Stimulated activated CD8-positive, alpha-beta memory T cell treated with anti-CD3 and anti-CD28 coated beads, Interleukin-7, amount 100 ng/mL, for 1 hour (primary cell): ENCODE measurements at places on chromosomes 3 and 15.

DNA sequence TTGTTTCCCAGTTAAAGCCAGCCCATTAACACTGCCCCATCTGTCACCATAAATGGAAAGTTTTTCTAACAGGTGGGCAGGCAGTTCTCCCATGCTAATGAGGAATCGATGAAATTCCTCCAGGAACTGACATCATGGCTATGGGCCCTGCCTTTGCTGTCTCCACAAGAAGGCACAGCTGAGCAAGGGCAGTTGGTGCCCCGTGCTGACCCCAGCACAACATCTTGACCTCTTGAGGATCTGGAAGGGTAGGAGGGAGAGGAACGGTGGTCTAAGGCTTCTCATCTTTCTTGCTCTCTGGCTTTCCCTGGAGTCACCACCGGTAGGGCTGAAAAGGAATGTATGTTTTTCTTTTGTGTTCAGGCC lies 46.7 kb downstream of the CHCHD6 start:
- DNase-seq, result no peak

- no peak for DNase-seq
Measured at GRCh38 chr3:140285380-140285779, 350.4 kb downstream of the CLSTN2 start.

DNA sequence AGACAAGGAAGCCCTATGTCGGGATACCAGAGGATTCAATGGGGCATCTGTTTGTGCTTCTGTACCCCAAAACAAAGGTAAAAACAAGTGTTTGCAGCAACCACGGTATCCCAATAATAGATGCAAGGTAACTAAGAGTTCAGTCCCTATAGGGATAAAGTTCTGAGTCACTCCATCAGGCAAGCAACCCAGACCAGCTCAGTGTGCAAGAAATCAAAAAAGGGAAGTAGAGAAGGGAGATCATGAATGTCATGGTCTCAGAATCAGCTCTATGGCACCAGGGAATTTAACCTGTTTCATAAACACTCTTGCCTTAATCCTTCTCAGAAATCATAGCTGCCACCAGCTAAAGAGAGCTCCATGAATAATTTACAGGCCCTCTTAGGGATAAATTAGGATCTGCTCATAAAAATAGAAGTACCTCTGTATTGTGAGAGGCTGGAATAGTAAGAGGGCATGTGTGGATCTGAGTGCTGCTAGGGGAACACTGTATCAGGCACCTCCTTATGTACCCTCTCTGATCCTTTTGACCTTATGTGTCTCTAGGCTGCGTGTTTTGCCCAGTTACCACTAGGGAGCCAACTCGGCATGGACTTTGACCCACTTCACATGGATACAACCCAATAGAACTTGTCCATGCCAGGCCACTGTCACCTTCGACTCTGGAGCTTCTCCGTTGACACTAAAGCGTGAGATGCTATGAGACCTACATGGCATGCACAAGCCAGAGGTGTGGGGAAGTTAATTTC lies 754.6 kb downstream of the AGBL1 start:
- DNase-seq, result no peak

- no peak for DNase-seq
Measured at GRCh38 chr3:61687663-61688306, 126.4 kb downstream of the PTPRG start.

- DNase-seq, result no peak
Measured at GRCh38 chr3:132253262-132253878, 63.8 kb upstream of the ACP3 start.

DNA sequence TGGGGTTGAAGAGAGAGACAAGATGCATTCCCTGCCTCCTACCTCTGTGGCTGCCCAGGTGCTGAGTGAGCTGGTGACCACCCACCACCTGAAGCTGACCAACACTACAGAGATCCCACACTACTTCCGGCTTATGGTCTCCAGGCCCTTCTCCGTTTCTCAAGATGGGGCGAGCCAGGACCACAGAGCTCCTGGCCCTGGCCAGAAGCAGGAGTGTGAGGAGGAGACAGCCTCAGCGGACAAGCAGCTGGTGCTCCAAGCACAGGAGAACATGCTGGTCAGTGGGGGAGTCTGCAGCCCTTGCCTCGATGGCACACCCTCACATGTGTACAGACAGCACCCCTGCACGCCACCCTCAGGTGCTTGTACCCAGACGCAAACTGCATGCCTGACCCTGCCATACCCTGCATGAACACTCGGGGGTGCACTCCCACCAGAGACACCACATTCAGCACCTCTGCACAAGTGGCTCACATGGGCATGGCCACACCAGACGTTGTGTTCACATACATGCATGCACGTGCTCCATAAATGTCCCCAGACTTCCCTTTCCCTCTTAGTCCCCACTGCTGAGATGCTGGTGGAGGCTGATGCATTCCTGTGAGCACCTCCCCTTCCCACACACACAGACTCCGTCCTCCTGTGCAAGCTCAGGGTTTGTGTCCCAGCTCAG lies 19.0 kb downstream of the ACAA1 start:
- DNase-seq, result no peak

GRCh38 chr3:43076857-43077256 lies 29.0 kb downstream of the POMGNT2 start:
- DNase-seq, result no peak

DNA sequence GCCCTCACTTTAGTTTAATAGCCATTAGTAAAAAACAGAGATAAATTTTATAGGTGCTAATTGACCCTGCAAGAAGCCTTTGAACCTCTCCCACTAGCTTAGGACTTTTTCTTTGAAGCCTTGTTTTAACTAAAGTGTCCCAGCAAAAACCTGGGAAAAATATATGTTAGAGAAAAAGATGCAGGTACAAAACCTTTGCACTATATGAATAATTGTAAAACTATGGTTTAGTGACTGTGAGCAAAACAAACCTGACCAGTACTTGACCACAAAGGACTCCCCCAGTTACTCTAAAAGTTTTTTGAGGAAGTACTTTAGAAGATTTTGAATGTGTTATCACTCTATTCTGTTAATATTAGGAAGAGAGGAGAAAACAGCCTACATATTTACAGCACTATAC lies 123.3 kb upstream of the TP63 start:
- DNase-seq, result no peak

- no peak for DNase-seq
Measured at GRCh38 chr3:178259703-178260102, 276.5 kb upstream of the KCNMB2 start.

DNA sequence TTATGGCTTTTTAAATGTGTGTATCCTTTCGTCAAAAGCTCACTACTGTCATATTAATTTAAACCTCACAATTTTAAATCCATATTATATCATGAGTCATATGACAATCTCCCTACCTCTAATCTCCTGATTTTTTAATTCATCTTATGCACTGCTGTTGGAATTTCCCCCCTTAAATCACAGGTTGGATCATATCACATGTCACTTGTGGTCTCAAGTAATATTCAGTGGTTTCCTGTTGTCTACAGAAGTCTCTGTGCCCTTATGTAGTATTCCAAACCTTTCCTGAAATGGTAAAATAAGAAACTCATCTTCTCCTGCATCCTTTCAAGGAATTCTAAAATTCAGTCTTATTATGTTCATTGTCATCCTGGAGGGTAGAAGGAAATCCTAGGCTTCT lies 116.0 kb upstream of the CBLB start:
- no peak for DNase-seq

DNA sequence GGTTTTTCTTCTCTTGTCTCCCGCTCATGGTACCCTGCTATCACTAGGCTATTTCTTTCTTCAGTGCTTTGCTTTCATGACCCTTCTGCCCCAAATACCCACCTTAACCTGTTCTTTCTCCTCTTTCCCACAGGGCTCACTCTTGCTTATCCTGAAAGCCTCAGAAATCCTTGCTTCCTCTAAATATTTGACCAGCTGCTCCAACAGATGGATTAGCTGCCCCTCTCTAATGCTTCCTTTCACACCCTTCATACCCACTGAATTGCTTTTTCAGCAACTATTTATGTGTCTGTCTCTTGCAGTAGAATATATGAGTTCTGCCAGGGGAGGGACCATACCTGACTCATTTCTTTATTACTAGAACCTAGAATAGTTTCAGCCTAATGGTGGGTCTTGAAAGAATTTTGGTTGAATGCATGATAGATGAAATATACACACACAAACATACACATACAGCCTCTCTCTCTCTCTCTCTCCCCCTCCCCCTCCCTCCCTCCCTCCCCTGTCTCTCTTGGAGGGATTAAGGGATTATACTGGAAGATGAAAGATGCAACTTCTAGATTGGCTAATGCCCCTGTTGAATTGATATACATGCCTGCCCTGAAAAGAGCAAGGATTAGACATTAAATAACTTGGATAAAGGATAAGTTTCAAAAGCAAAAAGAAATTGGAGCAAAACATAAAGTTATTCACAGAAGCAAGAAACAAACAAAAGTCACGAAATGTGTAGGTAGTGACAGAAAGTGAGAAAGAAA lies 95.0 kb upstream of the GADL1 start:
- no peak for DNase-seq

GRCh38 chr3:135917076-135917475 lies 48.5 kb upstream of the PPP2R3A start:
- no peak for DNase-seq

DNA sequence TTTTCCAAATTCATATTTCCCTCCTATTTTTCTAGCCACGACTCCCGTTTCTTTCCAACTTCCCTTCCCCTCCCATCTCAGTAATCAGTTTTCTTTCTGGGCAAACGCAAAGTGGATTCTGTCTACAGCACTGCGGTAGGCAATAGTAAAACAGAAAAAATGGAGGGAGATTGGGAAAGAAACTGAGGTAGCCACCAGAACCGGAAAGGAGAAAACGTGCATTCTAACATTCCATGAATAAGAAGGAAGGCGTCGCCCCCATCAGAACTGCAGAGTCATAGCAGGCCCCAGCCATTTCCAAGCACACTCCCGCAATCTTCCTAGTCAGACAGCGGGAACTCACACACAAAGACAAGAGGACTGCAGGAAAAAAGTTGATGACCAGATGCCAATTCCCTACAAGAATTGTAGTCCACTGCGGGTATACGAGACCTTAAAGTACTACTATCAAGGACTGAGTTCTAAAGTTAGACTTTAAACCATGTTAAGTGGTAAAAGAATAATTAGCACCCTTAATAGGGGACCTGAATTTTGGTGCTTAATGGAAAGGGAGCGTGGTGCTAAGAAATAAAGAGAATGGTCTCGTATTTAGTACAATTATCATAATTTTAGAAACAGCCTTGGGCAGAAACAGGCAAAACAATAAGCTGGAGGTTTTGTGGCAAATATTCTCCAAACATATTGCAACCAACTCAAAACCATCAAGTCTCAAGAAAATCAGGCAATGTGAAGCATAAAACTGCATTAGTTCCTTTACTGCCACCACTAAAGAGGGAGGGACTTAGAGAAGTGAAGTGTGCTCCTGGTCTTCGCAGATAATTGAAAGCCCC lies 1.4 kb downstream of the PFN2 start:
- no peak for DNase-seq

- DNase-seq, result no peak
Measured at GRCh38 chr3:48038971-48039481, 22.8 kb upstream of the MAP4 start.

DNA sequence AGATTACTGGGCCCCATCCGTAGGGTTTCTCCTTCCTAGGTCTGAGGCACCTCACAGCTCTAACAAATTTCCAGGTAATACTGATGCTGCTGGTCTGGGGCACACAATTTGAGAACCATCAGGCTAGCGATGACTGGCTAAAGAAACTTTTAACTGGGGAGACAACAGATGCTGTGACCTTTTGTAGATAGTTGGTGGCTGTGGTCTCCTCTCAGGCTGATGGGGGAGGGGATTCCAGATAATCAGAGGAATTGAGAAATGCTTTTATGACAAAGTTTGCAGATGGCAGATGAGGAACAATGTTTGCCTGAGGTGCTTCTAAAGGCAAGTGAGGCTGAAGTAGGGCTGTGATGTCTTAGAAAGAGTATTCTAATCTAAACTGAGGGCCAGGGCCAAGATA lies 13.8 kb upstream of the CCR9 start:
- no peak for DNase-seq

GRCh38 chr3:134817297-134817696 lies 22.2 kb downstream of the EPHB1 start:
- DNase-seq, result no peak

DNA sequence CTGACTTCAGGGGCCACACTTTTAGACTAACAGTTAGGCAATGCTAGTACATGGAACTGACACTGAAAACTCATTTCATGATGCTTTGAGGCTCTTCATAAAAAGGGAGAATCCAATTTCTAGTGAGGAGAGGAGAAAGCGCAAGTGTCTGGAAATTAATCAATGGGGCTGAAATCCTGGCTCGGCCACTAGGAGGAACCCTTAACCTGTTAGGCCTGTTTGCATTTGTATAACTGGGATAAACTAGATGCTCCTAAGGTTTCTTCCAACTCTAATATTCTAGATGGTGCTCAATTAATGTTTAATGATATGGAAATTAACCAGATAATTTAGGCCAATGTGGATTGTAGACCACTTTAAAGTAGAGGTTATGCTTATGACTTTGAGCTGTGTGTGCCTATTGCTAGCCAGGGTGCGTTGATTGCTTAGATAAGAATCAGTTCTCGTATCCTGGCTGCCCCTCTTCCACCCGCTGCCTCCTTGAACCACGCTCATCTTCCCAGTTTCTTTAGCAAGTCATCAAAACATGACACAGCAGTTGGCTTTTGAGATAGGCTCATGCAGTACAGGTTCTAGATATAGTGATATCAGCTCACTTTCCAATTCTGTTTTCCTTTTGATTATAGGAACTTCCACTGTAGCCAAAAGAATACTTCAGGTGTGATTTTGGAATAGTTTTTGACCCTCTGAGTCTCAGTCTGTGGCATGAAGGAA lies 16.8 kb upstream of the CRBN start:
- no peak for DNase-seq

- DNase-seq, result no peak
Measured at GRCh38 chr3:144900366-144900765, 928.7 kb downstream of the DIPK2A start.

GRCh38 chr3:104175696-104176095 lies 1191.0 kb upstream of the ALCAM start:
- no peak for DNase-seq

DNA sequence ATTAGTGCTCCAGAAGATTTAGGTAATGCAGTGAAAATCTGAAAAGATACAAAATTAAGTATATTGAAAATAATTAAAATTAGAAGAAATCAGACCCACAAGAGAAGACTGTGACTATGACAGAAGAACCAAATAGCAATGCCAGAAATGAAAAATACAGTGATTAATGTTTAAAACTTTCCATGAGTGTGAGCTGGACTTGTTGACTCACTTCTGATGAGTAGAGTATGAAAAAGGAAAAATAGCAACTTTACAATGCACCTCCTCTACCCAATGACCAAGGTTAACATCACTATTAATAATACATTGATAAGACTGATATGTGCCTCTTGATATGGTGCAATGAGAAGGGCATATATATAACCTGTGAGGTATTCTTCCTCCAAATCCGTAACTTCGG lies 39.3 kb upstream of the SLC22A13 start:
- DNase-seq, result no peak

DNA sequence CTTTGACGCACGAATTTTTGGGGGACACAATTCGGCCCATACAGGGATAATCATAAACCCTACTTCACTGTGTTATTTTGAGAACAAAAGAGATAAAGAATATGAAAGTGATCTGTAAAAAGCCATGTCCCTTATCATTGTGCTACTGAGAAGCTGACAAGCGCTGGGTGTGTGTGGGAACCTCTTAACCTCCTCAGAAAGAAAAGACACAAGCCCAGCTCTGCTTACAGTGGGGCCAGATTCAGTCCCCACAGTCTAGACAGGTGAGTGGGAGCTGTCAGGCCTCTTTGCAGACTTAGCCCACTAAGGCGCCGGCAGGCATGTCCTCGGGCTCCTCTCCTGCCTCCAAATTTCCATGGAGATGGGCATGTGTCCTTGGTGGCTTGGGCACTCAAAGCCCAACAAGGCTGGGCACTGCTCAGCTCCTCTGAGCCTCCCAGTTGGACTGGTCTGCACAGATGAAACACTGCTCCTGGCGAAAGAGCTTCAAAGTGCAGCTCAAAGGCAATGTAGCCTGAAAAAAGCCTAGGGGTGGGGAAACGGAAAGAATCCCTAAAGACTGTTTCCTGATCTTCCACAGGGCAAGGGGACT lies 64.4 kb upstream of the ETV5 start:
- no peak for DNase-seq
